ENCODE measurements at places on chromosomes 5 and 9.

- no peak for DNase-seq
These were observed 76.9 kb downstream of the ANKH start for GRCh38 chr5:14794583-14795230.

GRCh38 chr9:89342948-89343347 is 24.6 kb downstream of the SECISBP2 start:
- DNase-seq = no peak

DNA sequence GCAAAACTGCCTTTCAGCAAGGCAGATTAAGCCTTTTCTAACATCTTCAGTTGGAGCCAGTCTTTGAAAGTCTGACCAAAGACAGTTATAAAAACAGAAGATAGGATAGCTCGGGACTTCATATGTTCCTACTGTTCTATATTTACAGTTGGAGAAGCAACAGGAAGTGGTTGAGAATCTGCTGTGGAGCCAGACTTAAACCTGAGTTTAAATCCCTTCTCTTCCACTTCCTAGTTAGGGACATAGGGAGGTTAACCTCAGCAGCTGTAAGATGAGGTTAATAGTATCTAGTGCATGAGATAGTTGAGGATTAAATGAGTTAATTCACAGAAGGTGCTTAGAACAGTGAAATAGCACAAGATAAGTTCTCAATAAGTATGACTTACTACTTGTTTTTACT is 84.5 kb upstream of the FREM1 start:
- DNase-seq = no peak

- no peak for DNase-seq
These were observed 18.3 kb upstream of the NEK6 start for GRCh38 chr9:124239249-124240073.

DNA sequence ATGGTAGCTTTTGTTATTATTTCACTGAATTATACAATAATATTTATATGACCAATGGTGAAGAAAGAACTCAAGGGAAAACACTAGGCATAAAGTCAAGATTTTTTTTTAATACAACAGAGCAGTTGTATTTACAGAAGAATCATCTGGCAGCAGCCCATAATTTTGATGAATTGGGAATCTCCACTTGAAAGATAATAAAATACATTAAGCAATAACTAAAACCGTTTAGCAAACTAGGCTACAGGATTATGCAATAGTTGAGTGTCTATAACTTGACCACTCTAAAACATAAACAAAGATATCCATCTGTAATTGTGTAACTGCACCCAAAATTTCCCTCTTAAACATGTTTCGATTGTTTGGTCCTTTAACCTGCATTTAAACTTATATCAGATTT is 80.8 kb downstream of the SNCAIP start:
- DNase-seq = no peak

DNA sequence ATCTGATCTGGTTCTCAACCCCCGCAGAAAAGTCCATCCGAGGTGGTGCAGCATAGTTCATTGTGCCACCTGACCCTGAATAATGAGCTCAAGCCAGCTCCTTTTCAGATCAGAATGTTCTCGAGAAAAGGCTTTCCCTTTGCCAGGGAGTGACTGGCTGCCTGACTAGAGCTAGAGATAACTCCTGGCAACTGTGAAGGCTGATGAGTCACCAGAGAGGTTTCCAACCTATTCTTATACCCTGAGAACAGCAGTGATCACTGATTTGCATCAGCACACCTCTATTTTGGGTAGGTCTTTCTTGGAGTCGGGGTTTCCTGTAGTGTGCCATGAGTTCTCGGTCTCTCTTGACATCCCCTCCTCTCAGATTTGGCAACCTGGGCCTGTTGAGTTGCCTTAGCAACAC is 127.9 kb downstream of the PIK3R1 start:
- DNase-seq = no peak

DNA sequence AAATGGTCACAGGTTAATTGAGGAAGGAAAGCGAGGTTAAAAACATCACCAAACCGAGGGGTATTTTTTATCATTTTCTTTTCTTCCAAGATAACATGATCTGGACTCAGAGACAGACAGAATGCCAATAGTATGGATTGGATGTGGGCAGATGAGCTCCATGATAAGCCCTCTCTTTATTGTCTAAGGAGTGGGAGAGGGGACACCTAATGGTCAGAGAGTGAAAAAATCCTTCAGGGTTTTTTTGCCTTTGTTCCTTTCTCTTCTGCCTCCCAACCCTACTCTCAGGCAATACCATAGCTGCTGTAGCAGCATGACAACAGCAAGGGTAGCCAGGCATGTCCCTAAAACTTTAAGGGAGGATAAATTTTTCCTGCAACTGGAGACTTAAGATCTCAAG is 94.7 kb downstream of the DIRAS2 start:
- no peak for DNase-seq

- DNase-seq = no peak
These were observed 53.7 kb upstream of the IFNK start for GRCh38 chr9:27470291-27470856.

- no peak for DNase-seq
These were observed 70.4 kb downstream of the ARRDC3 start for GRCh38 chr5:91312698-91313097.

DNA sequence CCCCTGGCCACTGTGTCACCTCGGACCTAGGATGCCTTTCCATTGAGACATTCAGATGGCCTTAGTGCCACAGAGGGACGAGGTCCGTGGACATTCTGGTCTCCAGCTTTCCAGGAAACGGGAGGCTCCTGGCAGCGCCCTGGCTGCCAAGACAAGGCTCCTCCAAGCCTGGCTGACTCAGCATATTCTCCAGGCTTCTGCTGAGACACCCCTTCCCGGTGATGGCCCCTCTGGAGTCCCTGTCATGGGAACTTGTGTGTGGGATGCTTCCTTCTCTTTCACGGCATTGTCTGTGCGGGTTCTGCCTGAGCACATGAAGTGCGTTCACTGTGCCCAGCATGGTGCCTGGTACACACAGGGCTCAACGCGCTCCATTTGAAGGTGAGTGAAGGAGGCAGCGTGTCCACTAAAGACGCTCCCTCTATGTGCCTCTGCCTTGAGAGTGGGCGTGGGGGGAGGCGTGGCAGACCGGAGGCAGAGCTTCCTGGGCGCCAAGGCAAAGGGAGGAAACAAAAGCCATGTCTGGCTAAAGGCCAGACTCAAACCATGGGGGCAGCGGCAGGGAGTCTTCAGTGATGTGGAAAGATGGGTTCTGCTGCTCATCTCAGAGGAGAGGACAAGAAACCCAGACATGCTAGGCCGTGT is 46.4 kb upstream of the PRRC2B start:
- no peak for DNase-seq

- no peak for DNase-seq
These were observed 66.8 kb upstream of the IL7R start for GRCh38 chr5:35789732-35790456.

GRCh38 chr9:95250462-95251221 is 66.9 kb downstream of the FANCC start:
- DNase-seq = no peak

DNA sequence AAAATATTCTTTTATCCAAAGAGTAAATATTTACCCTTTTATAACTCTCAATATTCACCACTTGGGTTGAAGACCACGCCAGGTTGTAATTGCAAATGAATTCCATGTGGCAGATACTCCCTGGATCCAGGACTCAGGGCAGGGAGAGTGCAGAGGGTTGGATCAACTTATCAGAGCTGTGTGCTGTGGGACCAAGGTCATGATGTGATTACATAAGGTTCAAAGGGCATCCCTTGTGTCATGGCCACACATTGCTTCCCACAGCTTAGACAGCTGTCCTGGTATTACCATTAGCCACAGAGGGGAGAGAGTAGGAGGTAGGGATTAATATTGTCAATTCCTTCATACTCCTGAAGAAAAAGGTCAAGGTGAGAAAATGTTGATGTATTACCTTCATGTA is 133.9 kb downstream of the JAKMIP2 start:
- DNase-seq = no peak

DNA sequence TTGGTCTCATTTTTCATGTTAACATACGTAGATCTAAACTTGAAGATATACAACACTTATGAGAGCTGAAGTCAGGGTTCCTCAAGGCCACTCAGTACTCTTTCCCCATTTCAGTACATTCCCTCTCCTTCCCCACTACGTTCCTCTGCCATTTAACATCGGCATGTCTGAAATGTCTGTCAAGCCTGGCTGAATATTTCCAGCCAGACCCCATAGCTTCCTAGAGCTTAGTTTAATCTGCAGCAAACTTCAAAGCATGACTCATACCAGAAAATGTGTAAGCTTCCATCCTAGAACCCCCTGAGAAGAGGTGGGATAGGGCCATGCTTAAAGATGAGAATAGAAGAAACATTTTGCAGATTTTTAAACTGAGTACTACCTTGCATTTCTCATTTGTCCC is 6.2 kb downstream of the GZMA start:
- no peak for DNase-seq

DNA sequence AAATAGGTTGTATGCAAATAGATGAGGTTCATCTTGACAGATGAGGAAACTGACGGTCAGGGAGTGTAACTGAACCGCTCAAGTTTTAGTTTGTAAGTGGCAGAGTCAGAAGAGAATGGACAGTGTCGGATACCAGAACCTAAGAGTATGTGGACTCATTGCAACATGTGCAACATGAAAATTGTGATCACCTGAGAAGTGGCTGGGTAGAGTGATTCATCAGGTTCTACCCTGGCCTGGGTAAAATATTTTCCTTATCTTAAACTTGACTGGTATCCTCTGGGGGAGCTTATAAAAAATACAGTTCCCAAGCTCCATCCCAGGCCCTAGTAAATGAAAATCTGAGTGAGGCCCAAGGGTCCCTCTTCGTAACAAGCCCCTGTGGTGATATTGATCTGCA is 35.2 kb upstream of the MIER3 start:
- DNase-seq = no peak

- no peak for DNase-seq
These were observed 23.6 kb downstream of the TRIM14 start for GRCh38 chr9:98095401-98095800.

- no peak for DNase-seq
These were observed 175.6 kb downstream of the MACROH2A1 start for GRCh38 chr5:135223404-135223803.

DNA sequence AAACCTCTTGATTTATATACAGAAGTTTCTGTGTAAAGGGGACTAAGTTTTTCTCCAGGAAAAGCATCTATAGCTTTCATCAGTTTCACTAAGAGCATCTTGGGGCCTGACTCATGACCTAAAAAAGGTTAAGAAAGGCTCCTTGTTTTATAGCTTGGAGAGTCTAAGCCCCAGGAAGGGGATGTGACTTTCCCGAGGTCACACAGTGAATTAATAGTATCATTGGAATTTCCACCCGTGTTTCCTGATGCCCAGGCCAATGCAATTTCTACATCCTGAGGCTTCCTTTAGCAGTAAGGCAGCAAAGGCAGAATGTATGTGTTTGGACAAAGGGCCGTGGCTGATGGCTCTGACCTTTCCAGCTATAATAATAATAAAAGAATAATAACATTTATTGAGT is 8.6 kb downstream of the MORN5 start:
- no peak for DNase-seq

DNA sequence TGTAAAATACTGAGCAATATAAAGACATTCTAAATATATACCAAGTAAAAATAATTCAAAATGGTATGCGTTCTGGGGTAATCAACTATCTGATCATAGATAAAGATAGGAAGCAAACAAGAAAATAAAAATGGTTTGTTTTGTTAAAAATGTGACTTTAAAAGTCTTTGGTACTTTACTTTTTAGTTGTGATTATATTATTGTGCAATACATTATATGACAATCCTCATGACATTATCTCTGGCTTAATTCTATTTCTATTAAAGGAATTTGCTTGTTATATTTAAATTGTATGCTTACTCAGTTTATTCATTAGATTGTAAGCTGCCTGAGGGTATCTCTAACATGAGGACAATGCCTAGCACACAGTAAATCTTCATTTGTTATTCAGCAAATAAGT is 477.9 kb downstream of the TMEM38B start:
- DNase-seq = no peak

- no peak for DNase-seq
These were observed 130.4 kb downstream of the ESM1 start for GRCh38 chr5:54854883-54855581.
